ENCODE measurements at places on chromosomes 12 and 14.

DNA sequence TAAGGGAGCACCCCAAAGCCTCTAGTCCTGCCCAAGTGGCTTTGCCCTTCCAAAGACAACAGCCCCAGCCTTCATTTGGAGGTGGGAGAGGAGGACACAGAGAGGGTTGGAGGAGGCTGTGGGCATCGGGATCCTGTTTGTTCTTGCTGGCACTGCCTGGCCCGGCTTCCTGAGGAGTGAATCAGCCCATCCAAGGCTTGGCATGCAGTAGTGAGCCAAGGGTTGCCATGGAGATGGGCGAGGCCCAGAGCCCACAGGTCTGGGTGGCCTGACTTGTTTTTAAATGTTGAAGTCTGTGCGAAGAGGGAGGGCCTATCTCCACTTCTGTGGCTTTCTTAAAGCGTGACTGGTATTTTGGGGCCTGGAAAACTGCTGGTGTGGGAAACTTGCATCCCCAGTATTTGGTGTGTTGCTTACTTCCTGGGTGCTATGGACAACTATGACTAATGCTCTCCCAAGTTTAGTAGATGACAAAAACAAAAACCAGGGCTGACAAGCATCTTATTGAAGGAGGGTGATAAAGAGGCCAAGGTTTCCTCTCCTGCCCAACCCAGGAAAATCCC is 15.8 kb downstream of the CD9 start:
- DNase-seq: peak; percentile 96

DNA sequence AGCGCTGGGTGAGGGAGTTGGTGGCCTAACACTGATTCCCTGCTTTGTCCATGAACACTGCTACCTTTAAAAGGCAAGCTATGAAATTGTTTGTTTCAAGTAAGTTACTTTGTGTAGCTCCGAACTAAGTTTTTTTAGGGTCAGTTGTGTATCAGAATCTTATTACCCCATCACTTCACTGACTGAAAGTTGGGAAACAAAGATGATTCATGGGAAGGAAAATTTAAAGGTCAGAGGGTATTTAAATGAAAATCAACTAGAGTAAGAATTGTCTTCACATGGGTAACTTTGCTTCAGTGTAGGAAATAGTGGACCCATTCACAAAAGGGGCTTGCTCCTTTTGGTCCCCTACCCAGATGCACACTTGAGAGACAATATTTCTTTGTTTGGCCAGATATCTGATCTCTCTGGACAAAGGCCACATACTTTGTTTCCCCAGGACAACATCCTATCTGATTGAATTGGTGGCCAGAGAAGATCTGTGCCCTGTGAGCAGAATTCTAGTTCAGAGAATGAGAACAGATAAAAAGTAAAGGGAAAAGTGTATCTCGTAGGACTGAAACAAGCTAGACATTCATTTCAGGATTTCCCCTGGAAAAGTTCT is 53.5 kb downstream of the RAB35 start:
- DNase-seq: no peak

DNA sequence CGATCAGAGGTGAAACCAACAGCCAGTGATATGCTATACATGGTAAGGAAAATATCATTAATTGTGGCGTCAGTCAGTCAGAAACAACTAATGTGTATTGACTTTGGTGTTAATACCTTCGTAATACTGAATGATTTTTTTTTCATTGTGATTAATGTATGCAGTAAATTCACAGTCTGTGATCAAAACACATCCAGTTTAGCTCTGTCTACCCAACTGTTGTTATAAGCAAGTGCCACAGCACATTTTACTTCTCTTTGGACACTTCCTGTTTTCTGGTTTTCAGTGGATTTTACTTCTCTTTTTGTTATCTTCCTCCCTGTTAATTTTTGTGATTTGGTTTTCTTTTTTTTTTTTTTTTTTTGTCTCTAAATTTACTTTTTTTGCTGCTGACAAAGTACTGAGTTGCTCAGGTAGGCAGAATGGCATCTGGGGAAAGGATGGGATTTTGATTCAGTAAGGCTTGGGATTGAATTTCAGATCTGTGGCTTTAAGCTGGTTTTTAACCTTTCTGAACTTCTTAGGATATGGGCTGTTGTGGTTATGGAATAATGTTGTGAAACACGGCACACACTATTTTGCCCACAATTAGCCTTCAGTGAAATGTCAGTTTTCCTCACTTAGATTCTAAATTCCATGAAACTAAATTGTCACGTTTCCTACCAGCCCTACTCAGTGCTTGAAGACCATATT is 604 bp downstream of the GLIPR1 start:
- peak; percentile 45 for DNase-seq

DNA sequence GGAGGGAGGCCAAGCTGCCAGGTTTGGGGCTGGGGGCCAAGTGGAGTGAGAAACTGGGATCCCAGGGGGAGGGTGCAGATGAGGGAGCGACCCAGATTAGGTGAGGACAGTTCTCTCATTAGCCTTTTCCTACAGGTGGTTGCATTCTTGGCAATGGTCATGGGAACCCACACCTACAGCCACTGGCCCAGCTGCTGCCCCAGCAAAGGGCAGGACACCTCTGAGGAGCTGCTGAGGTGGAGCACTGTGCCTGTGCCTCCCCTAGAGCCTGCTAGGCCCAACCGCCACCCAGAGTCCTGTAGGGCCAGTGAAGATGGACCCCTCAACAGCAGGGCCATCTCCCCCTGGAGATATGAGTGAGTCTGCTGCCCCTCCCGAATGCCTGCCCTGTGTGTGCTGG is 432 bp downstream of the IL25 start:
- DNase-seq: no peak

DNA sequence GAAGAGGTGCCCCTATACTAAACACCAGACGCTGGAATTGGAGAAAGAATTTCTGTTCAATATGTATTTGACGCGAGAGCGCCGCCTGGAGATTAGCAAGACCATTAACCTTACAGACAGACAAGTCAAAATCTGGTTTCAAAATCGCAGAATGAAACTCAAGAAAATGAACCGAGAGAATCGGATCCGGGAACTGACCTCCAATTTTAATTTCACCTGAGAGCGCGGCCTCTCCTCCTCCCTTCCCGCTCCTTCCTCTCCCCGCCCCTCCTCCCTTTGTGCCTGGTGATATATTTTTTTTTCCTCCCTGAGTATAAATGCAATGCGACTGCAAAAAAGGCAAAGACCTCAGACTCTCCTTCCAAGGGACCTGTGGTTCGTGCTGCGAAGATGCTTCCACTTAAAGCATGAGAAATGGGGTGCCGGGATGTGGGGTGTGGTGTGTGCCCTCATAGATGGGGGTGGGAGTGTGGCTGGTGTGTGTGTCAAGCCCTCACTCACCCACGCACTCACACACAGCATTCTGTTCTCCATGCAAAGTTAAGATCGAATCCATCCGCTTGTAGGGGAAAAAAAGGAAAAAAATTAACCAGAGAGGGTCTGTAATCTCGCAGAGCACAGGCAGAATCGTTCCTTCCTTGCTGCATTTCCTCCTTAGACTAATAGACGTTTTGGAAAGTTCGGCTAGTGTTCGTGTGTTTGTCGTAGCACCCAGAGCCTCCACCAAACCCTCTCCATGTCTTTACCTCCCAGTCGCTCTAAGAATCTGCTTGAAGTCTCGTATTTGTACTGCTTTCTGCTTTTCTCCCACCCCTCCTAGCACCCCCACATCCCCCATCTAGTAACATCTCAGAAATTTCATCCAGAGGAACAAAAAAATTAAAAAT is 4.5 kb downstream of the HOXC10 start:
- peak; percentile 70 for DNase-seq
